ENCODE measurements at places on chromosomes 3 and 15.

- no peak for DNase-seq
Measured at GRCh38 chr3:63179862-63180522, 98.1 kb upstream of the SYNPR start.

DNA sequence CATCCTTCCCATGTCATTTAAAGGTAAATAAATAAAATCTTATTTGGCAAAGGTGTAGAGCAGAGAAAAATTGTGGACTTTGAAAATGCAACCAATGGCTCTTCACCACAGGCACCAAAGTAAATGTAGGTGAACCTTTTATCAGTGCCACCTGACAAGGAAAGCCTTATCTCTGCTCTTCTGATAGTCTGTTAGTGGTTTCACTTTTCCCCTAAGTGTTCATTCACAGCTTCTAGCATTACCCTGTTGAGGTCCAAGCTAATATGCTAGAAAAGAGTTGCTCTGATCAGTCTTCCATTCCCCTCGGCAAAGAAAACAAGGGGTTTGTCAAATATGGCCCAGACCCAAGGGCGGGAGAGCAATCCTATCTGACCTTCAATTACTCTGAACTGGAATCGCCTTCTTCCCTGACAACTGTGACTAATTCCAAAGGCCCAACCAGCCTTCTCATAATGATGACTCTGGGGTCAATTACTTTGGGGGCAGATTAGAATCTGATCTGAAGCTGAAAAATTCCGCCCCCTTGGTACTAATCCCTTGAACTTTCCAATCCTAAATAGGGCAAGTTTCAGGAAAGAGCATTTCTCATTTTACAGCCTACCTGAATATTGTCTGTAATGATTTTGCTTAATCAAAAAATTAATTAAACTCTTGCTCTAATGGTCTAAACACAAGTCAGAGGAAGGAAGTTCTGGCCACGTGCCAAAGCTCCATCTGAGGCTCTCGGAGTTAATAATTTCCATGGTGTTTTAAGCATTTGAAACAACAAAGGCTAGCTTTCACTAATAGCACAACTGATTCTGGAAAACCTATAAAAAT is 52.4 kb downstream of the SETMAR start:
- DNase-seq: no peak

DNA sequence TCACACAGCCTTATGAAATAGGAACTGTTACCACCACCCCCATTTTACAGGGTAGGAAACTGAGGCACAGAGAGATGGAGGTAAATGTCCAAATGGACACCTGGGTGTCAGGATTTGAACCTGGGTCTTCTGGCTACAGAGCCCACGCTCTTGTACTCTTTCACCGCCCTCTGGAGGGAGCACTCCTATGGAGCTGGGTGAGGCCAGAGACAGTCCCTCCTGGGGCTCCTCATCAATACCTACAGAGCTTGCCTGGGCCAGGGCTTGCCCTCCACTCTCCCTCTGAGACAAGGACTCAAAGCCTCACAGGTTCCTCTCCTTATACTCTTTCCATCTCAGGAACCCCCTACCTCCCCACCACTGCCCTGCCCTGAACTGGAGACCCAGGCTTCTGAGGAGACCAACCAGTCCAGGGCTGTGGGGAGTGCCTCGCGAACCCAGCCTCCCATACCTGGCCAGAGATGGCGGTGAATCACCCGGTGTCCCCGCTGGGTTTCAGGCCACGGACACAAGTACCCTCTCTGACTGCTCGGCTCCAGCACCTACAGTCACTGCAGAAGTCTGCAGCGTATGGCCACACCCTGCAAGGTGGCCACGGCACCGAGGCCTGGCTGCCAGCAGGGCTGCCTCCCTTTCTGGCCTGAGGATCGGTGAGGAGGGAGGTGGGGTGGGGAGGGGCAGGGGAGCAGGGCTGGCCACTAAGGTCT is 22.1 kb upstream of the ATP2B2 start:
- DNase-seq: no peak

DNA sequence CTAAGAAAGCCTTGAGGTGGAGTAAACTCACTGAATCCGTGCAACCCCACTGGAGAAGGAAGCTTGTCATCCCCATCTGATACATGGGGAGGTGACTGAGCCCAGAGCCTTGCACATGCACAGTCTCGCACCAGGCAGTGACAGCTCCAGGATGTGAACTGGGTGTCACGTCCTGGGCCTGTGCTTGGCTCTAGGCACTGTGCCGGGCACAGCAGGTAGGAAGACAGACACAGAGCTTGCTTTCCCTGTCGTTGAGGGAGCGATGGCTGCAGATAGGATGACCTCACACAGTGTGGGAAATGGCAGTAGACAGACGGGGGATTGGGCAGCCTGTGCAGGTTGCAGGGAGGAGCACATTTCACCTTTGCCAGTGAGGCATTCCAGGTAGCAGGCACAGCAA is 12.2 kb upstream of the ATP2B2 start:
- no peak for DNase-seq

DNA sequence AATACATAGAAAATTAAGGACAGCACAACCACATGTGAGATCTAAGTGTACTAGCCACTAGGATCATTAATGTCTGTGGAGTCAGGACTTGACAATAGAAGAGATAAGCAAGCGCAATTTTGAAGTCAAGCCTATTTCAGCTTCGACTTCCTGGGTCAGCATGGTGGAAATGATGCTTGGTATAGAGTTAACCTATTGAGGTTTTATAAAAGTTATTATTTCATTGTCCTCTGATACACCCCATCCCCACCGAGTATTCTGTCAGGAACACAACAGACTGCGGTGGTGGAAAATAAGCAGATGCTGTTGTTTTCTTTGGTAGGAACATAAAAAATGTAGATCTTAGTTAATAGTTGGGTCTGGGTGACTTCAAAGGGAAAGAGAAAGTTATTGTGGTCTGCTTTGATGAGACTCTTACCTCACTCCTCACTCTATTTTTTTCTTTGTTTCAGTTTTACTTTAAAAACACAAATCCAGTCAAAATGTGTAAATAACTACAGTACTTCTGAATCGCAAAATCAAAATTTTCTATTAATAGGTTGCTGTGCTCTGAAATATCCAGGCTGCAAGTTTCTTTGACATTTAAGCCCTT is 82.1 kb downstream of the IL5RA start:
- DNase-seq: no peak

DNA sequence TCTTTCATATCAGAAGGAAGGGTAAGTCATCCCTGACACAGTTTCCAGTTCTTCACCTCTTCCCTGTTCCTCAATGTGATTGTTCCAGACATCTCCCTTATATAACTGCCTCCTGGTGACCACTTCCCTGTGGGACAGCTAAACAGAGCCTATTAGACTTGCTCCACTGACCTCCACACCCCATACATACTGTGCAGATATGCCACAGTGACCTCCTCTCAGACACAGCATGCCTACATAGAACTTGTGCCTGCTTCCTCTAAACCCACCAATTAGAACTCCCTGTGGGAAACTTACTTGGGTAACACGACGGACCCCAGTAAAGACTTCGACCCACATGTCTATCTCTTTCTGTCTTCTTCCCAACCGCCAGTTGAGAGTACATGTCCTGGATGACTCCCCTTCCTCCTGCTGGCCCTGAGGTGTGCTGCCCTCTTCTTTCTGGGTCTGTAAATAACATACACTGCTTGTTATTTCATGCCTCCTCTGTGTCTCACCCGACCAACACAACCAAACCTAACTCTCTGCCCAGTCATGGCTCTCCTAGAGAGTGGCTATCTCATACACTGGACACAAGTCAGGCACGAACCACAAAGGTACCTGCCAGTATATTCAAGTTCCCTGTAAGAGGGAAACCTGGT is 53.0 kb downstream of the IGSF11 start:
- DNase-seq: no peak

GRCh38 chr3:72899349-72899765 is 11.5 kb downstream of the GXYLT2 start:
- no peak for DNase-seq

- DNase-seq: no peak
Measured at GRCh38 chr3:61702453-61702852, 141.1 kb downstream of the PTPRG start.

DNA sequence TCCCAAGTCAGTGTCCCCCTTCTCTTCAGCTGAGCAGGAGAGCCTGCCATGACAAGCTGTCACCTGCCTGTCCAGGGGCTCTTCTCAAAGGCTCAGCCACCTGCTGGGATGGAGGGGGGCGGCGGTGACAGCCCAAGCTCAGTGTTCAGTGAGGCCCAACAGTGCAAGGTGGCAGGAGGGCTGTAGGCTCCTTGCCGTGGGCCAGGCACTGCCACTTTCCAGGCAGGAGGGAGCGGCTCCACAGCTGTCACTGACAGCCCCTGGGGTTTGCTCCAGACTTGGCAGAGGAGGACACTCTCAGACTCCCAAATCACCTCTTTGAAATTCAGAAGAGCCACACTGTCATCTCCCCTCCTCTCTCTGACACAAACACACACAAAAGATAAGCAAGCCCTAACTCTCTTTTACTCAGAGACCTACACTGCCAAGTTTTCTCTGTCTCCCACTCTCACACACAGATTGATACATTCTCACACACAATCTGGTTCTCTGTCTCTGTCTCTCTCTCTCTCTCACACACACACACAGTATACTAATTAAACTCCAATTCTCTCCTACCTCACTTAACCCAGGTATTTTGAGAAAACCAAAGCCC is 443.3 kb downstream of the EPHB1 start:
- DNase-seq: no peak

DNA sequence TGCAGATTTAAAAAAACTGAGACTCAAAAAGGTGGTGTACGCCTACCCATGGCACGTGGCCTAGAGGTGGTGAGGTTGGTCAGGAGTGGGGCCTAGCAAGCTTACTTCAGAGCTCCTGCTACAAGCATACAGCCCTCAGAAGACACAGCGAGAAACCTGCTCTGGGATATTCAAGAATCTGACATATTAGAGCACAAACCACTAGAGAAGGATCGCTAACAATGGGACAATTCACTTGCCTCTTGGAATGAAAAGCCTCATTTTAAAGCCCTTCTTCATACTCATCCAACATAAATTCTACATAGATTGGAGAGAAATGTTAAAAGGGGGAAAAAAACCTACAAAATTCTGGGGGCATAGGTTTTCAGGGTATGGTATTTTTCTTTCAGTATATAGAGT is 118.0 kb upstream of the ARHGEF3 start:
- no peak for DNase-seq

DNA sequence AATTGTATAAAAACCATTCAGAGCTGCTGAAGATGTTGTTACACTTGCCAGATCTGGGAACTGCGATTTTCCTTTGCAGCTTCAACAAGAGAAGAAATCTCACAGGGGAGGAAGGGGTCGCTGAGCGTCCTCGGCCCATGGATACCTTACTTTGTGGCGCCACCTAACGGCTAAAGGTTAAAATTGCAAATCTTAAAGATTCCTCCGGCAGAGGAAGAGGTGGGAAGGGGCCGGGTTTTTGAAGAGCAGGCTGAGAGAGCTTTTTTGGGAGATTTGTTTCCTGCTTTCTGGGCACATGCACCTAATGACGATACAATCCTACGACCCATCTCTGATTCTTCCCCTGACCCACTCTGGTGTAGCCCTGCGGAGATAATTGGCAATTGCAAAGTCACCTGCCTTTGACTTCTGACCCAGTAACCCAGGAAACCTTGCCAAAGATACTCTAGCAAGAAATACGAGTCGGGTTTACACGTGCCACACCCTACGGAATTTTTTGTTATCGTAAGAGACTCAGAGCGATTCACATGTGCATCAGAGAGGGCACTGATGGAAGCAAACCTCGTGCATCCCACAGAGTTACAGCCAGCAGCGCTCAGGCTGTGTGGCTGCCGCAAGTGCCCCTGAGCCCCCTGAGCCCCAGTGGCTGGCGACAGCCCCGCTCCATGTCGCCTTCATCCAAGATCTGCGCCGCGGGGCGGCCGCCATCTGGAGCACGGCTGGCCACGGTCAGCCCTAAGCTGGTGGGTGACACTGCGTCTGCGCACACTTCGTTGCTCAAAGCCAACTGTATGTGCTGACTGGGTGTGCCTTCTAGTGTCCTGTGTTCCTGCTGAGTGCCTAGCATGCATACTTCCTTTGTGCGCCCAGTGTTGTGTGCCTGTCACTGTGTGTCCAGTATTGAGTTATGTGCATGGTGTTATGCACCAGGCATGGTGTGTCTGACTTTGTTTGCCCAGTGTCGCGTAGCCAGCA is 55.2 kb upstream of the CHRNA7 start:
- no peak for DNase-seq

- DNase-seq: no peak
Measured at GRCh38 chr3:195732940-195733339, 12.2 kb downstream of the MUC20 start.

- no peak for DNase-seq
Measured at GRCh38 chr3:70989174-70989573, 594.4 kb downstream of the FOXP1 start.

DNA sequence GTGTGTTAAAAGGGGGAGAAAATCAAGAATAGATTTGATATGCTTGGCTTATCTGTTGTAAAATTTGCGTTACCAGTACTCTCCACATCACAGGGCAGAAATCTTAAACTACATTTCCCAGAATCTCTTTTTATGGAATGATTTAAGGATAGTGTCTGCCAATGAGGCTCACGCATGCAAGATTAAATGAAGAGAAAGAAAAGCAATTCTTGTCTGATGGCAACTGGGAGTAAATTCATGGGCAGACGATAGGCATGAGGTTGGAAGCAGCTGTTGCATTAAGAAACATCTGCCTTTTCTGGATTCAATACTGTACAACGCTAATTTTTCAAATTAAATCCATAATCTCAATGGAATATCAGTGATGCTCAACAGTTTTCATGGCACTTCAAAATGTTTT is 27.2 kb upstream of the ANKRD28 start:
- DNase-seq: no peak

GRCh38 chr15:66621491-66622467 is 56.0 kb upstream of the LCTL start:
- no peak for DNase-seq

DNA sequence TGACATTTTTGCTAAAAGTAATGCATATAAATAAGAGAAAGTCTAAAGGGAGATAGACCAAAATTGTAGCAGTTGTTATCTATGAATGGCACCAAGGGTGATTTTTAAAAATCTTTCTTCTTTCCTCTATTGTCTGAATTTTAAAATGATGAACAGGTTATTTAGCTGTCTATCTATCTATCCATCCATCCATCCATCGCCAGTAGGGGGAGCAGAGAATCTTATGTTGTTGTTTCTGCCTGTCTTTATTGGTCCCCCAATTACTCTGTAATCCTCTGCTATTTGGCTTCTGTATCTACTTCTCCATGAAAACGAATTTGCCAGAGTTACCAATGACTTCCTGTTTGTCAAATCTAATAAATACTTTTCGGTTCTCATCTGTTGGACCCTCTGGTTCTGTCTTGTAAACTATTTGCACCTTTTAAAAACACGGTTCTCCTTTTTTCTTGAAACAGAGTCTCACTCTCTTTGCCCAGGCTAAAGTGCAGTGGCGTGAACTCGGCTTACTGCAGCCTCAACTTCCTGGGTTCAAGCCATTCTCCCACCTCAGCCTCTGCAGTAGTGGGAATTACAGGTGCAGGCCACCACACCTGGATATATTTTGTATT is 86.0 kb downstream of the ECT2 start:
- DNase-seq: no peak

DNA sequence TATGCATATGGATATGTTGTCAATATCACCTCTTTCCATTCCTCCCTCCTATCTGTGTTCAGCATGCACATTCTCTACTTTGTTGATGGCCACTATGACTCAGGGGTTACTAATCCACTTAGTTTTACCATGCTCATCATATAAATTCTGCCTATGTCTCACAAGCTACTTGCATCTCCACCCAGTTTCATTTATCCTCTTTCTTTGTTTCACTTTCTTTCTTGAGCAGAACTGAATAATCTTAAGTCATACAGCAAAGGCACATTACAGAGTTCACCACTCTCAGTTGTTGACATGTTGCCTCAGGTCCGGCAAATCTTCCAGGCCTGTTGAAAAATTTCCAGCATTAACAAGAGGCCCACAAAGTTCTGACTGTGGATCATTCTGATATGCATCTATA is 71.5 kb downstream of the SSR3 start:
- DNase-seq: no peak

- DNase-seq: no peak
Measured at GRCh38 chr3:2568156-2568555, 469.5 kb downstream of the CNTN4 start.
